ENCODE measurements at places on chromosomes 1 and 21.

DNA sequence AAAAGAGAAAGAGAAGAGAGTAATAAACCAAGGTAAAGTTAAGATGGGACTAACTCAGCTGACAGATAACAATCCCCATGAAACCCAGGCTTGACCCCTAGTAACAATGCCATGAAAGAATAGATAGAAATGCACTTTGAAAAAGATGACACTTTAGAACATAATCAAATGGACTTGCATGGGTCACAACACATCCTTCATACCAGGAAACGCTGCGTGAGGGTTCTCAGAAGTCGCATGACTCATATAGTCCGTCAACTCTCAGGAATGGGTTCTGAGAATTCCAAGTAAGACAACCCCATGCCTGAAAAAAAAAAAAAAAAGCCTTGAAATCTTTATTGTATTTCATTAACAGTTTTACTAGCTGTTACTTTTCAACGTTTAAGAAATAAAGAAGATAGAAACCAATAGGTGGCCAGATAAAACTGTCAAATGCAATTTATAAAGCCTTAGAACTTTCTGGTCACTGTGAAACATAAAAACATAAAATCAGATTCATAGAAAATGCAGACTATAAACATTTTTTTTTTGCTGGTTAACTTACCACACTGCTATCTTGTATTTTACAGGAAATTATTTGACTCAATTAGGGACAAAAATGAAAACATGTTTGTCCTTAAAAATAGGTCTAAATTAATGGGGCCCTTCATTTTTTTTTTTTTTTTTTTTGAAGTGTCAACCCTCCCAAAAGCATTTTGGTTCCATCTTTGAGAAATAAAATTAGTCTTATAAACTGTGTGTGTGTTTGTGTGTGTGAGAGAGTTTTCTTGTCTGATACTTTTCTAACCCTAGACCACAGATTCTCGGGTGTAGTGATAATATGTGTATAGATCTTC is 202.1 kb downstream of the NCAM2 start:
- DNase-seq = no peak

- no peak for DNase-seq
Measured at GRCh38 chr1:29249170-29249691, 12.9 kb downstream of the PTPRU start.

DNA sequence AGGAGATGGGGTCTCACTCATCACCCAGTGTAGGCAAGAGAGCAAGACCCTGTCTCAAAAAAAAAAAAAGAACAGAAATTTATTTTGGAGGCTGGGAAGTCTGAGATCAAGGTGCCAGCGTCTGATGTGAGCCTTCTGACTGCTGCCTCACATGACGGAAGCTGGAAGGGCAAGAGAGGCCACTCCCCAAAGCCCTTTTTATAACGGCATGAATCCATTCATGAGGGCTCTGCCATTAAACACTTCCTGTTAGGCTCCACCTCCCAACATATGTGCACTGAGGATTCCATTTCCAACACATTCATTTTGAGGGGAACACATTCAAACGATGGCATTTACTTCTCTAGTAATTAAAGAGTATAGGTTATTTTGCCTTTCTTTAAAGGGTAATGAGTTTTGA is 50.9 kb upstream of the C1orf198 start:
- DNase-seq = no peak

- no peak for DNase-seq
Measured at GRCh38 chr1:161721738-161722343, 497 bp downstream of the FCRLB start.

DNA sequence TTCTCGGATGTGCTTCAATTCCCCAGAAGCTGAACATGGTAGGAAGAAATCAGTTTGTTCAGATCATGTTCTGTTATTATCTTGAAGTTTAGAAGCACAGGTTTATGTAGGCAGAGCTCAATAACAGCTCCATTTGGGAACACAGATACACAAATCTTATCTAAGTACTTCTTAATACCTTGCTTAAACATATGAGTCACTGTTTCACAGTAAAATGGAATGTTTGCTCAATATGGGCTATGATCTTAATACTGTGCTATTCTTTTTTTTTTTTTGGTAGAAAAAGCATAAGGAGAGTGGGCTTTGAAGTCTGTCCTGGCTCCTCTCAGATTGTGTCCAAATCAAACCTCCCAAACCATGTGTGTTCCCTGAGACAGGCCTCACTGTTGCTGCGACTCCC is 13.4 kb downstream of the PROK1 start:
- no peak for DNase-seq

- no peak for DNase-seq
Measured at GRCh38 chr1:230113593-230114236, 46.7 kb downstream of the GALNT2 start.

- no peak for DNase-seq
Measured at GRCh38 chr1:206496131-206496793, 11.1 kb upstream of the RASSF5 start.

- DNase-seq = no peak
Measured at GRCh38 chr1:210482491-210482890, 153.8 kb downstream of the HHAT start.

- DNase-seq = no peak
Measured at GRCh38 chr1:229199261-229200243, 71.4 kb upstream of the RAB4A start.
